ENCODE measurements at places on chromosomes 2 and 18.

GRCh38 chr2:70943205-70943871 lies 7.6 kb downstream of the ATP6V1B1 start:
- no peak for DNase-seq

DNA sequence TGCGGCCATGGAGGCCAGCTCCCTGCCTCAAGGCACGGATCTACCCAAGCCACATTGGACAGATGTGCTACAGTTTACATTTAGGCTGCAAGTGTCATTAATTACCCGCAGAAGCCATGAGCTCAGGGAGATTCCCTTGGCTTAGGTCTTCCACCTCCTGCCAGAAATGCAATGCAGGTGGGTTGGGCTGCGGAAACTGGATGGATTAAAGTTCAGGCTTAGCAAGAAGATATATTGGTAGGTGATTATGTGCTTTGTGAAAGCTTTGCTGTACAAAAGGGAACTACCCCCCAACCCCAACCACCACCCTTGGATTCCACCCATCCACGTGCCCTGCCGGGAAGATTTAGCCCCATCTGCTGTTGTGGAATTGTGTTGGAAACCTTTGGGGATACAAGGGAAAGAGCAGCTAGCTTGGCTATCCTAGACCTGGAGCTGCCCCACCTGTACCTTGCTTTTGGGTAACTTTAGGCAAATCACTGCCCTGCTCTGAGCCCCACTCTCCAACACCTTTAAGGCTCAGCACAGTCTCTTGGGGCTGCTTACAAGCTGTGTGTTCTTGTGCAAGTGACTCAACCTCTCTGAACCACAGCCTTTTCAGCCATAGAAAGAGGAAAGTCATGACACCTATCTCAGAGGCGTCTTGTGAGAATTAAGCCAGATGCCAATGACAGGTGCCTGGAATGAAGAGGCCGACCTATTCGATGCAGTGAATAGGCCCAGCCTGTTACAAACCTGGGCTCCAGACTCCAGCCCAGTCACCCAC lies 141.6 kb upstream of the GLI2 start:
- DNase-seq: no peak

GRCh38 chr18:78688249-78688648 lies 291.4 kb upstream of the SALL3 start:
- no peak for DNase-seq

DNA sequence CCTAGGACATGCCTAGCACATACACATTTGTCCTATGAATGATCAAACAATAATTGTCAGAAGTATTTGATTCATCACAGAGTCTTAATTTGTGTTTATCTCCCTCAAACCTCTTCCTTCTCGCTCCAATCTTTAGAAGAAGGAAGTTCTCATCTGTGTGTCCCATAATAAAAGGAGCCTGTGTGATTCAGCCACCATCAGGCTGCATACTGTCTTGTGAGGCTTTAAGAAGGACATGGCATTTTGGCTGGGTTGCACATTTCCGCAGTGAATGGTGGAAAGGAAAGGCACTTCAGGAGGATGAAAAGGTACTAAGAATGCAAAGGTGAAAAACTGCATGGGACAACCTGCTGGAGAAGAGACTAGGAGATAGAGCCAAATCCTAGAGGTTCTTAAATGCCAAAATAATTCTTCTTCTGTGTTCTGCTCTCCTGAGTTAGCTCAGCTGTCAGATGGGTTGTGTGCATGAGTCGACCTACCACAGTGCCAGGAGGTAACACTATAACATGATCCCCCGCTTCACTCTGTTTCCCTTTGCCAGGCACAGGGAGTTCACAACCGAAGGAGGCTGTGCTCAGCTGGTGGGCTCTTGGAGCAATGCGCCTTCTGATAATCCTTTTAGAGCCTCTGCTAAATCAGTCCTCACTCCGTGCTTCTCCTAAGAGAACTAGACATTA lies 120.1 kb downstream of the IRS1 start:
- DNase-seq: no peak

GRCh38 chr2:156430236-156430979 lies 5.8 kb upstream of the GPD2 start:
- DNase-seq: no peak

- no peak for DNase-seq
Observed at GRCh38 chr2:240182476-240182875, 42.0 kb upstream of the OTOS start.

DNA sequence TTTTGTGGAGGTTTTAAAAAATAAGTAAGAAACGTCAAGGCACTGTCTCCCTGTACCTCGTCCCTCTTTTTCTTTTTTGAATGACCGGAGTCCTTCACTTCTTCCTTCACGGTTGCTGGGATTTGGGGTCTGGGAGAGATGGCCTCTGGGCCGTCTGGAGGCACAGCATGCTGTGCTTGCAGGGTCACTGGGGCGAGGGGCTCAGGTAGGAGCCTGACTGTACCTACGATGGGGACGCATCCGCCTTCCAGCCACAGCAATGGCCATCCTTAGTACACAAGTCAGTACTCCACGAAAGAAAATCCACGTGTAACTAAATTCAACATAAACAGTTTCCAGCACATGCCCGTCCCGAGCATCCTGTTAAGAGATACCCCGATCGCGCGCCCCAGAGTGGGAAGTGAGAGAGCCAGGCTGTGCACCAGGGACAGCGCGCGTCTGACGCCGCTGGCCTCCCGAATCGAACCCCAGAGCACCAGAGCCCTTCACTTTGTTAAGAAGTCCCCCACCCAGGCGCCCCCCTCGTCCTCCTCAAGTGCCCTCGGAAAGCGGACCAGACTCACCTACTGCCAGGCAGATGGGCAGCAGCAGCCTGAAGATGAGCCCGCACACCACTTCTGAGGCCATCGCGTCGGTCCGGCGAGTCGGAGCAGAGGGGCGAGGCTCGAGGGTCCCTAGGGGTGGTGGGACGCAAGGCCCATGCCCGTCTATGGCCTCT lies 1.2 kb downstream of the PIEZO2 start:
- DNase-seq: no peak

- DNase-seq: no peak
Observed at GRCh38 chr2:151627353-151627752, 106.9 kb downstream of the NEB start.

GRCh38 chr2:187586011-187586641 lies 31.9 kb upstream of the TFPI start:
- DNase-seq: no peak

GRCh38 chr2:117190856-117191559 lies 623.5 kb upstream of the DDX18 start:
- no peak for DNase-seq

GRCh38 chr2:42169874-42170521 lies 845 bp downstream of the EML4 start:
- peak; percentile 19 for DNase-seq

DNA sequence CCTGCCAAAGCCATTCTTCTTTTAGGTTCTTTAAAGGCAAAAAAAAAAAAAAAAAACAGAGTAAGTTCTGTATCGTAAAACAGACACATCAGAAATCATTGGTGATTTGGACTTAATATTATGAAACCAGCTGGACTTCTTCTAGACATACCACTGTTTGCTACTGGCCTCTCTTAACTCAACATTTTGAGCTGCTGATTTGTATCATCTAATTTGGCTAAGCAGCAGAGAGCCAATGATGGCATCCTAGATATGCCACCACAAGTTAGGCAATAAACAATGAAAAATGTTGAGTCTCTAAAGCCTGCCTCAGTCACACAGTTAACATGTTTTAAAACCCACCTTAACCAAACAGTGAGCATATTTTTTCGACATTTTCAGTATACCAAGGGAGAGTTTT lies 1034.3 kb upstream of the NXPH2 start:
- DNase-seq: no peak

DNA sequence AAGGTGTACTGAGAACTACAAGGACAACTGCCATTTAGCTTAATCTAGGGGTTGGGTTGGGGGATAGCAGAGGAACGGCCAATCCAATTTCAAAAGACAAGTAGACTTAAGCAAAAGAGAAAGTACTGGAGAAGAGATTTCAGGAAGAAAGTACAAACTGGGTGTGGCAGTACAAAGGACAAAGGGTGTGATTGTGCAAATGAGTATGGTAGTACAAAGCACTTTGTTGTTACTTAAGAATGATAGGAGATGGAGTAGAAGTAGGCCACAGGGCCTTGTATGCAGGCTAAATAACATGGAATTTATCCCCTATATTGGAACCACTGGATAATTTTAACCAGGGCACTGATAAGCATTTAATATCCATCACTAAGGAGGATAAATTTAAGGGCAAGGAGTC lies 4.7 kb upstream of the ORC2 start:
- no peak for DNase-seq

- no peak for DNase-seq
Observed at GRCh38 chr2:134683561-134684112, 35.2 kb downstream of the TMEM163 start.

DNA sequence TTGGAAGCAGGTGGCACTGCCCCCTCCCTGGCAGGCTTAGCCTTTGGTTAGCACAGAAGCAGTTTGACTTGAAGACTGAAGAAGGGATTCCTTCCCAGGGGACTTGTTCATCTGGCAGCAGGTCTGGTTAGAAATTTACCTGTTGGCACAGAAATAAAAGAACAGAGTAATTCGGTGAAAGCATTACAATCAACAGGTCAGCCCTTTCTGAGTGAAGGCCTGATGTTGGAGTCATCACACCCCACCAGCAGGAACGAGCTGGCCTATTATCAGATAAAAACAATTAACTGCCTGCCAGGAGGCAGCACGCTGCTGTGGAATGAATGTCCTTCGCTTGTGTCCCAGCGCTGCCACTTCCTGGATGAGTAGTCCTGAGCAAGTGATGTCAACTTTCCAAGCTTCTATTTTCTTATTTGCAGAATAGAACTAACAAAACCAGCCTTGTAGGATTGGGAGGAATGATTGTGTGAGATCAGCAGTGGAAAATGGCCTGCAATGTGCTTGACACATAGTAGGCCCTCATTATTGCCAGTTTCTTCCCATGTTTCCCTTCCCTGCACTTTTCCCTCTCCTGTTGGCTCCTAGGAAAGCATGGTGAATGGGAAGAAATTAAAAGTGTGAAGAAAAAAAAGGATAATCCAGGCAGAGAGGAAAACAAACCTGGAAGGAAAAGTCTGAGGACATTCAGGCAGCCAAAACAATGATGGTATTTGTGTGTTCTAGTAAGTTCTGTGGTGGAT lies 29.0 kb downstream of the LGALSL start:
- no peak for DNase-seq

DNA sequence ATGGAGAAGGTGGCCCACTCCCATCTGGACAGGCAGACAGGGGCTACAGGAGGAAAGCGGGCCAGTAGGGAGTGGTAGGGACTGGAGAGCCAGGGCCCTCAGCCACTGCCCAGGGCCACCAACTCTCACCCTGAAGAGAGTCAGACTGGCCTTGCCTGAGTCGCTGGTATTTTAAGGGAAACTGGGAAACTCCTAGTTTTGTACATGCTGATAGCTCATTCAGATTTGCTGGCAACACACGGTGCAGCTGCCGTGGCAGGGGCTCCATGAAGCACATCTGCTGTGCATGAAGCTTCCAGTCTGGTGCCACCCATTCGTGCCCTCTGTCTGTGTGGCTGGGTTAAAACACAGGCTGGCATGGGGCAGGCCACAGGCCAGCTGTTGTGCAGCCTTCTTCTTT lies 137.3 kb upstream of the GLI2 start:
- DNase-seq: no peak

GRCh38 chr2:49860170-49860569 lies 705.9 kb upstream of the FSHR start:
- no peak for DNase-seq

- peak; percentile 45 for DNase-seq
Observed at GRCh38 chr18:62716619-62717168, 1.4 kb downstream of the PHLPP1 start.
